Stimulated activated CD8-positive, alpha-beta memory T cell treated with anti-CD3 and anti-CD28 coated beads, Interleukin-4, amount 100 ng/mL, for 4 hours (primary cell): ENCODE measurements at places on chromosomes 3 and 15.

DNA sequence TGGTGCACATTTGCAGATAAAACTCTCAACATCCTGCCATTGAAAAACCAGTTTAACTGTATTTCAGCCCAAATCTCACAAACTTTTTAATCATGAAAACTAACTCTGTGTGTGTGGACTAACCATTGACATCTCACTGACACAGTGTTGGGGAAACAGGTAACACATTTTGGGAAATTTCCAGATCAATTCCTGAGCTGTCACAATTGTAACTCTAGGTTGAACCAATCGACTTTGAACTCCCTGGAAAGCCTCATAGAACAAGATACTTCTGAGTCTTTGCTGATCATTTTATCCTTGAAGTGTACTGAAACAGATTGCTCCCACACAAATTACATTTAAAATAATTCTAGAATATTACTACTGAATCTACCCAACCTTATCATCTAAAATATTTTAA is 667.9 kb upstream of the NR2F2 start:
- DNase-seq, result no peak

DNA sequence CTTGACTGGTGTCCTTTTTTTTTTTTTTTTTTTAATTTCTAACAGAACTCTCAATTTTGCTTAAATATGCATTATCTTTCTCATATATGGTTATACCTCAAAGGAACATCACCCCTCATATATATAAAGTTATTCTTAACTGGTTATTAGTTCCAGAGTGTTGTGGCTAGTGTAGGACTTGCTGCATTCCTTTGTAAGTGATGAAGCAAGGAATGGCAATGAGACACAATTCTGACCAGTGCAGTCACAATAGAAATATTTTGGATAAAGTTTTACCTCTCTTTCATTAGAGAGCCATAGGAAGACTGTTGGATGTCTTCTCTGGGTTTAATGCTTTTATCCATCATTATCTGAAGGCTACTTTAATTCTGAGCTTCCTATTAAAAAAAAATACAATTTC is 75.5 kb upstream of the CBLB start:
- DNase-seq, result no peak

GRCh38 chr3:52773361-52774065 is 2.8 kb upstream of the NEK4 start:
- DNase-seq, result no peak

GRCh38 chr3:97197083-97197482 is 382.7 kb downstream of the EPHA6 start:
- no peak for DNase-seq

- no peak for DNase-seq
Measured at GRCh38 chr15:44516436-44516835, 20.5 kb upstream of the EIF3J start.

GRCh38 chr3:120090422-120090821 is 3.8 kb downstream of the GSK3B start:
- no peak for DNase-seq

- no peak for DNase-seq
Measured at GRCh38 chr3:81676706-81677456, 84.6 kb downstream of the GBE1 start.

GRCh38 chr3:192899540-192899982 is 18.1 kb downstream of the MB21D2 start:
- no peak for DNase-seq

DNA sequence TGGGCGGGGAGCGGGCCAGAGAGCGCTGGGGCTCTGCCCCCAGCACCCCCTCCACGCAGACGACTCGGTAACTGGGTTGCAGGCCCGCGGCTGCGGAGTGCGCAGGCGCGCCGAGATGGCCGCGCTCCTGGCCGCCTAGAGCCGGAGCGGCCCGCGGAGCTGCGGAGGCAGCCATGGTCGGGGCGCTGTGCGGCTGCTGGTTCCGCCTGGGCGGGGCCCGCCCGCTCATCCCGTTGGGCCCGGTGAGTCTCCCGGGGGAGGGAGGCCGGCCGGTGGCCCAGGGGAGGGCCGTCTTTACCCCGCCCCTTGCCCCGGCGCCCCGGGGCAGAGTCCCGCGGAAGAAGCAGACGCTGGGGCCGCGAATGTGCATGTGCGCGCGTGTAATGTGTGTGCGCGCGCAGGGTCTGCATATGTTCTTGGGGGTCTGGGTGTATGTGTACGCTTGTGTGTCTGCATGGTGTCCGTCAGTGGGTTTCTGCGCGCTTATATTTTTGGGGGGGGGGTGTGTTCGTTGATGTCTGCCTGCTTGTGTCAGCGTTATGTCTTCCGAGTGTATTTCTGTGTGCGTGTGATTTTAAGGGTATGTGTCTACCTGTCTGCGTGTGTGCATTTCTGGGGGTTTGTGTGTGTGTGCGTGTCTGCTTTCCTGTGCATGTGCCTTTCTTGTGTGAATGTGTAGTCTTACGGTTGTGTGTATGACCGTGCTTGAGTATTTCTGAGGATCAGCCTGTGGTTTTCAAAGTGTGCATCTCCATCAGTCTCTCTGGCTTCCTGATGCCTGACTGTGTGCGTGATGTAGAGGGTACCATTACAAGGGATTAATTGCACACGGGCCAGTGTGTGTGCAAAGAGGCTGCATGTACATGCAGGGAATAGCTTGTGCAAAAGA is at the start of gene ABHD14A:
Gene ABHD14A, plus strand, starts transcription at position 102 of the 889 bp plus-strand sequence. Its CDS starts 72 bp downstream, at position 174.
- DNase-seq, result no peak

DNA sequence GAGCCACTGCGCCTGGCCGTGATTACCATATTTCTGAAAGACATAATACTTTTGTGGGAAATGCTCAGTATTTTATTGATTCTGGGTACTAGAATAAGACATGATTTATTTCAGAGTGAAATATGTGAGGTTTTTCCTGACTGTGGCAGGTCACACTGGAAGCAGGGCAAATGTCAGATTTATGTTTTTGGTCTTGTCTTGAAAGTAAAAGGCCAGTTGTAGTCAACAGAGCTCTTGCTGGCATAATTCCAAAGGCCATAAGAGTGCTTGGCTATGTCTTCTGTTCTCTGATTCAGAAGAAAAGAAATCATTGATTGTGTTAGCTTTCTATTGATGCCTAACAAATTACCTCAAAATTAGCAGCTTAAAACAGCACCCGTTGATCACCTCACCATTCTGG is 176.4 kb downstream of the TJP1 start:
- DNase-seq, result no peak

DNA sequence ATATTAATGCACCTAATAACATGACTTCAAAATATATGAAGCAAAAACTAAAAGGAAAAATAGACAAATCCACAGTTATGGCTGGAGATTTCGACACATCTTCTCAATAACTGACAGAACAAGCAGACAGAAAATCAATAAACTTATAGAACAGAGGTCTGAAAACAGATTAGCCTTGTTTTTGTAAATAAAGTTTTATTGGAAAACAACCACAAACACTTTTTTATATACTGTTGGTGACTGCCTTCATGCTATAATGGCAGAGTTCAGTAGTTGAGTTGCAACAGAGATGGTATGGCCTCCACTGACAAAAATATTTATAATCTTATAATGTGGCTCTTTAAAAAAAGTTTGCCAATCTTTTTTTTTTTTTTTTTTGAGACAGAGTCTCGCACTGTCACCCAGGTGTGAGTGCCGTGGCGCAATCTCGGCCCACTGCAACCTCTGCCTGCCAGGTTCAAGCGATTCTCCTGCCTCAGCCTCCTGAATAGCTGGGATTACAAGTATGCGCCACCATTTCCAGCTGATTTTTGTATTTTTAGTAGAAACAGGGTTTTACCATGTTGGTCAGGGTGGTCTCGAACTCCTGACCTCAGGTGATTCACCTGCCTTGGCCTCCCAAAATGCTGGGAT is 52.2 kb upstream of the GATA2 start:
- DNase-seq, result no peak

GRCh38 chr15:70512772-70513362 is 250.5 kb downstream of the UACA start:
- no peak for DNase-seq

- DNase-seq, result no peak
Measured at GRCh38 chr3:149619136-149619535, 38.7 kb downstream of the WWTR1 start.

GRCh38 chr15:81294516-81294880 is 29.4 kb downstream of the STARD5 start:
- DNase-seq, result no peak

DNA sequence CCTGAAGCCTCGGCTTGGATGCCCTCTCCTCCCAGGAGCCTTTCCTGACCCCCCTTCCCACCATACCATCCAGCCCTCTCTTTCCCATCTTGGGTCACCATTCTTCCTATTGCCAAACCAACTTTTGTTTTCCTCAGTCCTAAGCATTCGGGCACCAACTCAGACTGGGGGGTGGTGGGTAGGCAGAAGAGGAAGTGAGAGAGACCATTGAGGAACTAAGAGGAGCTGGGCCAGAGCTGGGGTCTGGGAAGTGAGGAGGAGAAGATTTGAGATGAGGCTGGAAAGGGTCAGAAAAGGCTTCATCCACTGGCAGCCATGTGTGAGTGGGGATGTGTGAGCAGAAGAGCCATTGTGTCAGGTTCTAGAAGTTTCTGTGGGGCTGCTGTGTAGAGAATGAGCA is 37.7 kb downstream of the TKT start:
- DNase-seq, result no peak

DNA sequence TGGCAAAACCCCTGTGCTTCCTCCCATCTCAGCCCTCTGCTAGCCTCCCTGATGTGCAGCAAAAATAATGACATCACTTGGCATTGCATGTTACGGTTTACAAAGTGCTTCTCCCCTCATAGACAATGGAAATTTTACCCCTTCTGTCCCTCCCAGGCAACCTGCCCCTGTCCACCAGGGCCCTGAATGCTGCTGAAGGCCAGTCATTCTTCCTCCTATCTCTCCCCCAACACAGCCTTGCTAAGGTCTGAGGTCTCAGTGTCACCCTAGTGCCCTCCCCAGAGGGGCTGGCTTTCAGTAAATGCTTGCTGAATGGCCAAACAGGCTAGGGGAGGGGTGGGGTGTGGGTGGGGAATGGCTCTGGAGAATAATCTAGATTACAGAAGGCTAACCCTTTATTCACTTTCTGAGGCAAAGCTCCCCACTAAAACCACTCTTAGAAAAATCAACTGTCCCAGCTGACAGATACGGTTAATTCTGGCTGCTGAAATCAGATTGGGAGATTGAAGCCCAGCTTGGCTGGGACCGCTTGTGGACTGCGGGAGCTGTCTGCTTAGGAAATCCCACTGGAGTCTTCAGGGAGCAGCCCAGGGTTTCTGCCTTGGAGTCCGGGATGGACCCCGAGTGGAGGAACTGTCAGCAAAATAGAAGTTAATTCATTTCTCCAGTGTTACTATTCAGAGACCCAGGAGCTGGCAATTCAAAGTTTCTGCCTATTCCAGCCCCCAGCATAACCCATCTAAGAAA is 22.9 kb downstream of the ANP32A start:
- no peak for DNase-seq

DNA sequence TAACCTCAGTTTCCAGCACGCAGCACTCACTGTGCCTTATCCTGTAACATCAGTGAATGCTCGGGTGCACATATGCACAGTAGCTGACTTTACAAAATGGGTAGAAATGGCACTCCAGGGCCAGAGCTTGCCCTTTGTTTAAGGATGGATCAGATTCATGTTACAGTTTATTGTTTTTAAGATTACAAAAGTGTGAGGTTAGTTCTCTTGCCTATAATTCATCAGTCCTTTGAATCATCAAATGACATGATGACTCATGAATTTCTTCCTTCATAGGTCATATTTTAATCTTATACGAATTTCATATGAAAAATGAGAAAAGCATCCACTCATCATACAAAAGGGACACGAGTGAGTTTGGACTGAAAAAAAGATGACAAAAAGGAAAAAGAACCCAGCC is 545.3 kb downstream of the GBE1 start:
- no peak for DNase-seq

DNA sequence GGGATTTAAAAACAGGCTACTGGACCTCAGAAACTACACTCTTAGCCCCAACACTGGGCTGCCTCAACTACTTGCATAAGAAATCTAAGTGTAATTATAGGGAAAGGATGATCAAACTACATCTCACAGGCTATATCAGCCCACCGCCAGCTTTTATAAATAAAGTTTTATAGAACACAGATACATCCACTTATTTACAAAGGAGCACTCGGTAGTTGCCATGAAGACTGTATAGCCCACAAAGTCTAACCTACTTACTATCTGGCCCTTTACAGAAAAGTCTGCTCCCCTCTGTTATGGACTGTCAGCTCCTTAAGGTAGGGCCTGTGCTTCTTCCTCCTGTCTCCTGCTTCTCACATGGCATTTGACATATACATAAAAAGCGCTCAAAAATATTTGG is 9.5 kb downstream of the OSBPL10 start:
- no peak for DNase-seq

DNA sequence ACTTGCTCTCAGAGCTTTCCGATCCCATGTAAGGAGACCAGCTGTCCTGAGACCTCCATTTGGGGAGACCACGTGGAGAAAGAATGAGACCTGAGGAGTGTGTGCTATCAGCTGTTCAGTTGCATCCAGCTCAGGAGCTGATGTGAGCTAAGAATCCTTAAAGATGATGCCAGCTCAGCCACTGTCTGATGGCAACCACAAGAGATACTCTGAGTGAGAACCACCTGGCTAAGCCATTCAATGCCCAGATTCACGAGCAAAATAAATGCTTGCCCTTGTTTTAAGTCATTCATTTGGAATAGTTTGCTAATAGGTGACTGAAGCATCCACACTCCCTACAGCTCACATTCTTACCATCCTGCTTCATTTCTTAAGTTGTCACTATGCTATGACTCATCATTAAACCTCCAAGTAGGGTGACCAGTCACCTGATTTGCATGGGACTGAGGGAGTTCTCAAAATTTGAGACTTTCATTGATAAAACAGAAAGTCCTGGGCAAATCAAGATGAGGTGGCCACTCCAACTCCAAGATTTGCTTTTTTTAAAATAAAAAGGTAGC is 56.4 kb downstream of the SPTSSB start:
- DNase-seq, result no peak

DNA sequence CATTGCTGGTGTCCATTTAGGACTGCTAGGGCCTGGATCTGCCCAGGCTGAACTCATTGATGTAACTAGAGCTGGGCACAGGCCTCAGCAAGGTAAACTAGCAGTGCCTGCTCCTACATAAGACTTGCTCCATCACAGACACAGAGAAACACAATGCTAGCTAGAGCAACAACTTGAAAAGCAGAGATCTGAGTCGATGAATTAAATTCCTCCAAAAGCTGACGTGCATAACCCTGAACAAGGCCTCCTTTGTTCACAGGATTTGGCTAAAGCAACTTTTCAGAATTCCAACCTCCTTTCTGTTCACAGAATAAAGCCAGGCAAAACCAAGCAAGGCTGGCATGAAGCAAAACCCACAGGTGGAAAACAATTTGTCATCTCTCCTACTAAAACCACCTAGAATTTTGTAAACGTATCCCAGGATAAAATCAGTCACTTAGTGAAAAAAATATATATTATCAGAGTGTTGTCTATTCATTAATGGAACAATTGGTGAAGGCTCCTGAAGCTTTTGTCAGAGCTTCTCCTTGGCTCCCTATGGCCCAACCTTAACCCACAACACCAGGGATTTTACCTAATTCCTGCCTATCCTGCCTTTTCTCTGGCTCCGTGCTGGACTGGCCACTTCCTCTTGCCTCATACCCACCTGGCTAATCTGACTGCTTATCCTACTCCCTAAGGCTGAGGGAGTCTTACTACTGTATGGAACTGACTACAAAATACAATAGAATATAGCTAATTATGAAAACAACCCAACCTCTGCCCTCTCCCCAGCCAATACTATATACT is 39.9 kb downstream of the PLCH1 start:
- no peak for DNase-seq

- DNase-seq, result no peak
Measured at GRCh38 chr3:174325834-174326700, 533.1 kb upstream of the NAALADL2 start.

GRCh38 chr15:81264072-81264857 is 59.7 kb downstream of the STARD5 start:
- no peak for DNase-seq
